ENCODE measurements at places on chromosomes 11 and 22. TPM values are rescaled to one million over a fixed set of nuclear protein-coding genes. Genes with fewer than 3 reads are reported as not detected.

GRCh38 chr22:19648419-19648929 lies 65.8 kb upstream of the SEPTIN5 start:
- no peak for DNase-seq

DNA sequence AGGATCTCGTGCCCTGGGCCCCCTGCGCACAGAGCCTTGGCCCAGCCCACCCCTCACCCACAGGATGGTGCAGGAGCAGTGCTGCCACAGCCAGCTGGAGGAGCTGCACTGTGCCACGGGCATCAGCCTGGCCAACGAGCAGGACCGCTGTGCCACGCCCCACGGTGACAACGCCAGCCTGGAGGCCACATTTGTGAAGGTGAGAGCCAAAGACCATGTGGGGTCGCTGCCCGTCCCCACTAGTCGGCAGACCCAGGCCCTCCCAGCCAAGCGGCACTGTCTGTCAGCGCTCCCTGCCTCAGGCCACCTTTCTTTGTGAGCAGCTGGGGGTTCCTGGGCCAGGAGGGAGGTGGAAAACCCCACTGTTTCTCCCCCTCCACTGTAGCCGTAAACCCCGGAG lies 22.8 kb downstream of the FBLN1 start:
- DNase-seq: no peak

DNA sequence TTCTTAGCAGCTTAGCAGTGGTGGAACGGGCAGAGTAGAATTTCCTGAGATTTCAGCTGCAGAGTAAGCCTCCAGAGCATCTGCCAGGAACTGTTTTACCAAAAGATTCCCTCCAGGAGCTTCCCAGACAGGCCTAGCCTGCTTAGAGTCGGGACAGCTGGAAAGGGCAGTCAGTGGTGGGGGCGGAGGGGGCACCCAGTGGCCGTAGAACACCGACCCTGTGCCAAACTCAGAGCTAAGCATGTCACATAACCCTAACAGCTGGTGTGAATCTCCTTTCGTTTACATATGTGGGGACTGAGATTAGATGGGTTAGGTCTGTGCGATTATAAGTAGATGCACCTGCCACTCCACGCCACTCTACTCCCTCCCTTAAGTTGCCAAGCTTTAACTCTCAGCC lies 80.0 kb upstream of the CRTAM start:
- no peak for DNase-seq

GRCh38 chr11:94183886-94184264 lies 55.2 kb downstream of the PANX1 start:
- DNase-seq: peak; percentile 28

- no peak for DNase-seq
Observed at GRCh38 chr11:44624761-44625221, 59.3 kb downstream of the CD82 start.

The SCN3B gene
- total RNA-seq: not detected

The C1QTNF4 gene
- total RNA-seq: not detected

The MRGPRX4 gene
- not detected for total RNA-seq

Data from MG63 (cell line).